ENCODE measurements at places on chromosomes 13 and 19.

- DNase-seq = no peak
Observed at GRCh38 chr13:44678197-44678596, 102.1 kb upstream of the TSC22D1 start.

DNA sequence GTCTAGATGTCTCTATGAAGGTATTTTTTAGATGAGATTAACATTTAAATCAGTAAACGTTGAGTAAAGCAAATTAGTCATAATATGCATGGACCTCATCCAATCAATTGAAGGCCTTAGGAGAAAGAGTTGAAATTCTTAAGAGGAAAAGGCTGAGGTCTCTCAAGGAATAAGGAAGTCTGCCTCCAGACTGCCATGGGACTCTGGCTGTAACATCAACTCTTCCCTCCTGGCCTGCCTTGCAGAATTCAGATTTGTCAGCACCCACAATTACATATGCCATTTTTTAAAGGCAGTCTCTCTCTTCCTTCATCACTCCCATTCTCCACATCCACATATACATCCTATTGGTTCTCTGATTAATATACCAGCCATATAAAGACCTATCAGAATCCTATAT lies 28.8 kb upstream of the INTS6 start:
- DNase-seq = no peak

DNA sequence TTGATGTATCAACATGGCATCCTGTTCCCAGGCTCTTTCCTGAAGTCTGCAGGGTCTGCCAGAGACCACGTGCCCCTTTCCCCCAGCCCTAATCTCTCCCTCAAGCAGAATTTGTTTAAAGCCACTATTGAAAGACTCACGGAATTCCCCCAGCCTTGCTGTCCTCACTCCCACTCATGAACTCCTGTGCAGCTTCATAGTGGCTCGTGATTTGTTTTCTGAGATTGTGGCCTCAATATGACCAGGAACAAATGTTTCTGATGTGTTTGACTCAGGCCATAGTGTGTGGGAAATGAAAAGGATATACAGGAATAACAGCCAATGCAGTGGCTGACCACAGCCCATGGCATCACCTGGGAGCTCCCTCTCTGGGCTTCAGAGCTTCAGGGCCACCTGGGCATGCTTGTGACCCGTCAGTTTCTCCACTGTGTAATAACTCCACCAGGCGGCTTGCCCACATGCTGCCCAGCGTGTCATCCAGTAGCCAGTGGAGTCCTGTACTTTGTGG lies 8.1 kb upstream of the SERPINE3 start:
- no peak for DNase-seq

GRCh38 chr13:96426167-96426566 lies 336.3 kb downstream of the HS6ST3 start:
- DNase-seq = no peak

DNA sequence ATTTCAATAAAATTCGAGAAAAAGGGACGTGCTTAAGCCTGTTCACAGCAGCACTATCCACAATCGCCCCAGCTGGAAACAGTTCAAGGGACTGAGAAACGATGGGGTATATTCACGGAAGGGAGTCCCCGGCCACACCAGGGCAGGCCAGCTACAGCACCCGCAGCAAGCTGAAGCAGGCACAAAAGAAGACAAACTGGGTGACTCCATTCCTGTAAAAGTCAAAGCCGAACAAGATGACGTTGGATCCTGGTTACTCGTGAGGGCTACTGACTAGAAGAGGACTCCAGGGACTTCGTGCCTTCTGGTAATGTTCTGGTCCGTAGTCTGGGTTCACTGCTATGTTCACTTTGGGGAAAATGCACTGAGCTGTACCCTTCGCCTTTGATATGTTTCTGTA lies 57.6 kb downstream of the COL4A1 start:
- DNase-seq = no peak

GRCh38 chr13:98144801-98145350 lies 2.0 kb downstream of the FARP1 start:
- DNase-seq = no peak

DNA sequence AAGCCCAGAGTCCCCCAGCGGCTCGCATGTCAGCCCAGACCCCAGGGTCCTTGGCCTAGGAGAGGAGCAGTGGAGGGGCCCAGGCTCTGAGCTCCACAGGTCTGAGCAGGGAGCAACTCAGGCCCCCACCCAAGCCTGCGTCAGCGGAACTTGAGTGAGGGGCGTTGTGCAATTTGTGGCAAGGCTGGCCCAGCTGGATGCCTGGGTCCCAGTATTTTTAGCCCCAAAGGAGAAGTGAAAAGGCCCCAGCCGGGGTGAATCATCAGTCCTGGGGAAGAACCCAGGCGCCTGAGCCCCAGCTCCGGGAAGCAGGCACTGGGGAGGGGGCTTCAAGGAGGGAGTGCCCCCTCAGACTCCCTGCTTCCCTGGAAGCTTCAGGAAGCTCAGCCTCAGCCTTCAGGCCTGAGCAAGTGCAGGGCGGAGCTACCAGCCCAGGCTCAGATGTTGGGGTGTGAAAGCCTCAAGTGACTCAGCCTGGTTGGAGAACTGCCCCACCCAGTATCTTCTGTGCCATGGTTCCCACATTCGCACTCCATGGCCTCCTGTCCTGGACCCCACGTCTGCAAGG lies 7.2 kb downstream of the MED29 start:
- DNase-seq = no peak

- no peak for DNase-seq
Observed at GRCh38 chr13:78187781-78188180, 269.1 kb upstream of the EDNRB start.

GRCh38 chr13:27535546-27535945 lies 84.8 kb downstream of the LNX2 start:
- no peak for DNase-seq

GRCh38 chr13:92575777-92576176 lies 650.8 kb upstream of the GPC6 start:
- no peak for DNase-seq

DNA sequence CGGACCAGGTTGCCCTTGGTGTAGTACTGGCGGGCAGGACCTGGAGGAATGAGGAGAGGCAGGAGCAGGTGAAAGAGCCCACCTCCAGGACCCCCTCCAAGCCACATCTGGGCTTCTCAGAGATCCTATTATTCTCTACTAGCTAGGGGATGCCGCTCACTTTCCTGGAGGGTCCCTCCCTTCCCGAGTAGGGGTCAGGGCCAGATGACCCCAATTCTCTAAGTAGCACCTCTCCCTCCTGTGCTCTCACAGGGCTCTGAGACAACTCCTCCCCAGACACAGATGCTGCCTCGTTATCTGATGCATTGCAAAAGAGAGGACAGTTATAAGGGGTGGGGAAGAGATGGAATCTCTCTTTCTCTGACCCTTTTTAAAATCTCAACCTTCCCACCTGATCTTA lies 22.9 kb downstream of the GP6 start:
- DNase-seq = no peak

DNA sequence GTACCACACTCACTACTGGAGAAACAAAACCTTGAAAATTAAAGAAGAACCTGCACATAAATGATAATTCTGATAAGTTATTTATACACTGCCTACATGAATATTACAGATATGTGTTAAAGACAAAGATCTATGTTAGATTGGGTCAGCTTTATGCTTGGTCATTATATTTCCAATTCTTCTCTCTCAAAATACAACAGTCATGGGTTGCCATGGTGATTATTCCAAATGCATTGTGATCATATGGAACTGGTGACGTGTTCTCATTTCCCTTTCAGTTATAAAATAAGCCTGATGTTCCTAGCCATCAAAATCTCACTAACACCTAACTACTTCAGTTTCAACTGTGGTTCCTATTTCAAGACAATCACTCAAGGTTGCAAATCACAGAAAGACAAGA lies 1416.4 kb downstream of the UQCRFS1 start:
- no peak for DNase-seq

GRCh38 chr13:30033681-30034457 lies 183.5 kb upstream of the UBL3 start:
- DNase-seq = no peak

- no peak for DNase-seq
Observed at GRCh38 chr19:53782698-53783097, 41.4 kb downstream of the NLRP12 start.

- no peak for DNase-seq
Observed at GRCh38 chr13:67841071-67841470, 610.9 kb upstream of the PCDH9 start.

GRCh38 chr13:105016266-105016665 lies 1519.2 kb downstream of the EFNB2 start:
- no peak for DNase-seq

DNA sequence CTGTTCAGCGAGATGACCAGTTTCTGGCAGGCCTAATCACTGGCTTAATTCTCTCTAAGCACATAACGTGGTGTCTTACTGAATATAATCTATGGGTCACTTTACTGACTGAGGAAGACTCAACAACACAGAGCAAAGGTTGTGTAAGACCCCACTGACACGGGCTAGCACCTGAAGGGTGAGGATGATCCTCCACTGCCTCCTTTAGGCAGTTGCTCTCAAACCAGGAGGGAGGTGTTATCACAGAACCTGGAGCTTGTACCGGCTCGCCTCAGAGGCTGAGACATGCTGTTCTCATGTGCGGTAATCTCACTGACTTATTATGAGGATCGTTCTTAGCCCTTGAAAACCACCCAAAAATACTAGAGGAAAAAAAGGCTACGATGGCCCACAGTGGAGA lies 28.3 kb downstream of the RCBTB2 start:
- no peak for DNase-seq

- no peak for DNase-seq
Observed at GRCh38 chr13:80374901-80375300, 34.0 kb upstream of the SPRY2 start.

DNA sequence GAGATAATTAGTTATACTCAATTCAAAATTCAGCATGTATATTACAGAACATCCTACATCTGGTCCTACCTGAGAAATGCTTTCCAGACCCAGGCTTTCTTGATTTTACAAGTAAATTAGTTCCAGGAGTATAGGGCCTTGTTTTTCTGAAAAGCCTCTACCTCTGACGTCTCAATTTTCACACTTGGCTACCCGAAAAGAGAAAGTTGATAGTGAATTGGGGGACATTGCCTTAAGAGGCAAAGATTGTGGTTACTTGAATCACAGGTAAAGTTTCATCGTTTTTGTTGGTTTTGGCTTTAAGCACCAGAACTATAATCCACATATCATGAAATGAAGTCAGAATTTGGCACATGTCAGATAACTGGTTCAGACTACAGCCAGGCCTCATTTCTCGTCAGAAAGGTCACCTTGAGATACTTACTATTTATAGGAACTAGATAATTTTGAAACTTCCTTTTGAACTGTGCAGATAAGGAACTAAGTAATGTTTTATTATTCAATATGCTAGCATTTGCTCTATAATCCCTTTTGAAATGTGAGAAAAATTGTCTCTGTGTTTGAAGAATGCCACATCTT lies 30.8 kb downstream of the FAM124A start:
- no peak for DNase-seq

GRCh38 chr19:55289117-55289796 lies 5.5 kb downstream of the BRSK1 start:
- no peak for DNase-seq

GRCh38 chr13:60620611-60621395 lies 223.8 kb downstream of the TDRD3 start:
- no peak for DNase-seq

DNA sequence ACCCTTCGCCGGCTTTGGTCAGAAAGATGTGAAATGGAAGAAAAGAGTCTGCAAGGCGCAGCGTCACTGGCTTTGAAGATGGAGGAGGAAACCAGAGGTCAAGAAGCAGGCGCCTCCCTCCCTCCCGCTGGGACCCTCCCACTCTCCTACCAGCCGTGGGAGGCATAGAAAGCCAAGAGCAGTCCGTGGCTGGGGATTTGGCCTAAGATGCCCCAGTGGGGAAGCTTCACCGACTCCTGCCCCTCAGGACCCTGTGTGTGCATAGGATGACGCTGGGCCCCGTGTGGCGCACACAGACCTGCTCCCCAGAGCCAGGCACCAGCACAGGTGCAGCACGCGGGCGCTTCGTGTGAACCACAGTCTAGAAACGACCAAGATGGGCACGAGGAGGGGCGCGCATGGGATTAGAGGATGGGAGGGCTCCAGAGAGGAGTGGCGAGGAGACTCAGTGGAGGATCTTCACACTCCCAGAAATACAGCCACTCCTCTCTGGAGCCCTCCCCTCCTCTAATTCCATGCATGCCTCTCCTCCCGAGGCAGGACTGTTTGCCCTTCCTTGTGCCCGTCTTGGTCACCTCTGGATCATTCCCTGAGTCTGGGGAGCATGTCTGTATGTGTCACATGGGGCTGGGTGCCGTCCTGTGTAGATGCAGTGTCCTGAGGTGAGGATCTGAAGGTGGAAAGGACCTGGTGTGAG lies 194.3 kb downstream of the TEX29 start:
- DNase-seq = no peak

GRCh38 chr19:11053817-11054195 lies 35.5 kb upstream of the LDLR start:
- no peak for DNase-seq

GRCh38 chr13:99962242-99962641 lies 9.3 kb downstream of the ZIC5 start:
- no peak for DNase-seq

DNA sequence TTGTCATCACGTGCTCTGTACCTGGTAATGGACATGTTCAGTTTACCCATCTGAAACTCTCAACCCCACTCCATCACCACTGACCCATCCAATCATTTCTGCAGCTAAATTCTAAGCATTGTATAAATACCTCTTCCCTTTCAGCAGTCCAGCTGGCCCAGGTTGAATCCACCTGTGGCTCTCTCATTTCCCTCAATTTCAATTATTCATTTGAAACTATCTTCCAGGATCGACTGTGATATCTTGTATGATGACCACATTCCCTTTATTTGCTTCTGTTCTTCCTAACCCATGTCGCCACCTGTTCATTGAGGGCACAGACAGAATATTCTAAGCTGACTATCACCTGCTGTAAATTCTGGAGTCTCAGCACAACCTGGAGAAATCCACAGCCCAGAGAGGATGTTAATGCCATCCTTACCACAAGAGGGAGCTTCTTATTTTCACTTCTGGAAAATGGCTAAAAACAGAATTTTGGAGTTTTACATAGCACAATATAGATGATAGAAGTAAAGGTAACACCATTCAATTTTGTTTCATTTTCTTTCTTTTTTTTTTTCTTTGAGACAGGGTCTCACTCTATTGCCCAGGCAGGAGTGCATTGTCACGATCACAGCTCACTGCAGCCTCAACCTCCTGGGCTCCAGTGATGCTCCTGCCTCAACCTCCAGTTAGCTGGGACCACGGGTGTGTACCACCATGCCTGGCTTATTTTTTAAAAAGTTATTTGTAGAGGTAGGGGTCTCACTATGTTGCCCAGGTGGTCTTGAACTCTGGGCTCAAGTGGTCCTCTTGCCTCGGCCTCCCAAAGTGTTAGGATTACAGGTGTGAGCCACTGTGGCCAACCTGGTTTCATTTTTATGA lies 38.6 kb downstream of the ZNF823 start:
- DNase-seq = no peak

Measured in activated CD8-positive, alpha-beta memory T cell treated with anti-CD3 and anti-CD28 coated beads for 4 hours (primary cell).